ENCODE measurements at places on chromosomes 13 and 19. TPM values are rescaled to one million over a fixed set of nuclear protein-coding genes. Genes with fewer than 3 reads are reported as not detected.

- peaks cover 1% of the 10 kb centered on the region for H3K36me3 ChIP-seq
- H3K4me1 ChIP-seq, result no peaks in the 10 kb centered on the region
- no peak overlapping the region for H3K27ac ChIP-seq
- no peak overlapping the region for H3K4me3 ChIP-seq
- DNase-seq, result no peak
- no peaks in the 10 kb centered on the region for H3K27me3 ChIP-seq
Measured at GRCh38 chr19:49758292-49758691, 4.8 kb downstream of the TSKS start.

GRCh38 chr13:94761407-94761806, 49.1 kb upstream of the SOX21 start:
- no peak for DNase-seq
- no peaks in the 10 kb centered on the region for H3K36me3 ChIP-seq
- no peaks in the 10 kb centered on the region for H3K4me1 ChIP-seq
- H3K4me3 ChIP-seq, result no peak overlapping the region

- H3K36me3 ChIP-seq, result no peaks in the 10 kb centered on the region
- no peak overlapping the region for H3K4me3 ChIP-seq
- no peaks in the 10 kb centered on the region for H3K27me3 ChIP-seq
- peaks cover 18% of the 10 kb centered on the region for H3K4me1 ChIP-seq
- H3K27ac ChIP-seq, result no peak overlapping the region
- no peak for DNase-seq
Measured at GRCh38 chr13:43019811-43020210, 3.6 kb upstream of the DNAJC15 start.

GRCh38 chr19:6754653-6755463, 12.4 kb downstream of the SH2D3A start:
- no peak overlapping the region for H3K4me3 ChIP-seq
- peaks cover 6% of the 10 kb centered on the region for H3K36me3 ChIP-seq
- H3K27ac ChIP-seq, result no peak overlapping the region
- H3K4me1 ChIP-seq, result peaks cover 19% of the 10 kb centered on the region

DNA sequence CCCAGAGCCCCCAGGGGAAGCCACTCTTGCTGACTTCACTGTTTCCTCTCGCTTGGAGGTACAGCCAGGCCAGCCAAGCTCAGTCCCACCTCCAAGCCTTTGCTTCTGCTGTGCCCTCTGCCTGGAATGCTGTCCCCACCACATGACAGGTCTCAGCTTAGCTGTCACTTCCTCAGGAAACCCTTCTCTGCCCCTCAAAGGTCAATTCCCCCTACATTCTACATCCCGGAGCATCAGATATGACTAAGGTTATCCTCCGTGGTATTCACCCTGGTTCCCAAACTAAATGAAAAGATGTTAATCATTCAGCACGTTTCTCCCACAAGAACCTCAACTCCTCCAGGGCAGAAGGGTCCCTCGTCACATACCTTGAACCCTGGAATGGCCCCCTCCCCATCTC, 53.5 kb downstream of the PTPRS start:
- no peaks in the 10 kb centered on the region for H3K36me3 ChIP-seq
- no peak for DNase-seq
- no peak overlapping the region for H3K4me3 ChIP-seq

- no peaks in the 10 kb centered on the region for H3K36me3 ChIP-seq
- no peaks in the 10 kb centered on the region for H3K27me3 ChIP-seq
- H3K4me3 ChIP-seq, result no peak overlapping the region
- no peaks in the 10 kb centered on the region for H3K4me1 ChIP-seq
- no peak for DNase-seq
Measured at GRCh38 chr13:92829930-92830329, 396.7 kb upstream of the GPC6 start.

DNA sequence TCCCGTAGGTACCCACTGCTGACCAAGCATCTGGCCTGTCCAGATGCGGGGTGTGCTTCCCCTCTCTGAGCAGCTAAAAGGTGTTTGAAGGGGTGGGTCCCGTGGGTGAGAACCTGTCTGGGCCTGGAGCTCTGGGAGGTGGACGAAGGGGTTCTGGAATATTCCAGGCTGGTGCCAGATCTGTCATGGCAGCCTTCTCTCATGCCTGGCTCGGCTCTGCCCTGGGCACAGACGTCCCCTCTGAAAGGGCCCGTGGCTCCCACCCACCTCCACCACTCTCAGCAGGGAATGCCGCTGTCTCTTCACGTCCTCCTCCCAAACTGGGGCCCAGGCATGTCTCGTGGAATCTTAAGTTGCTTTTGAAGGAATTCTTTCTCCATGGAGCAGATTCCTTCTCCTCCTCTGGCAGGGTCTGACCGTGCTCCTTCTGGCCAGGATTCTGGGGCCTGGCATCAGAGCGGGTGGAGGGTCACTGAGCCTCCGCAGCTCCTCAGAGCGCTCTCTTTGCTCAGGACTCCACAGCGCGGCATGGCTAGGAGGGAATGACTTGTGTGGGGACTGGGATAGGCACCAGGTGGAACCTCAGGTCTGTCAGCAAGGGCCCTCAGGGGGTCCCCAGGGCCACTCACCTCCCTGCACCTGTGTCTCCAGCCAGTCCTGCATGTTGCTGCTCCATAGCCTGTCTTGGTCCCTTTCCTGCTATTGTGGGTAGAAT, 5.9 kb upstream of the MCF2L start:
- H3K4me3 ChIP-seq, result no peak overlapping the region
- H3K27me3 ChIP-seq, result no peaks in the 10 kb centered on the region
- H3K36me3 ChIP-seq, result no peaks in the 10 kb centered on the region
- no peak overlapping the region for H3K27ac ChIP-seq

GRCh38 chr19:35727053-35727955, 9.5 kb downstream of the KMT2B start:
- H3K4me3 ChIP-seq, result no peak overlapping the region
- DNase-seq, result no peak
- H3K27ac ChIP-seq, result no peak overlapping the region
- H3K4me1 ChIP-seq, result peaks cover 5% of the 10 kb centered on the region

DNA sequence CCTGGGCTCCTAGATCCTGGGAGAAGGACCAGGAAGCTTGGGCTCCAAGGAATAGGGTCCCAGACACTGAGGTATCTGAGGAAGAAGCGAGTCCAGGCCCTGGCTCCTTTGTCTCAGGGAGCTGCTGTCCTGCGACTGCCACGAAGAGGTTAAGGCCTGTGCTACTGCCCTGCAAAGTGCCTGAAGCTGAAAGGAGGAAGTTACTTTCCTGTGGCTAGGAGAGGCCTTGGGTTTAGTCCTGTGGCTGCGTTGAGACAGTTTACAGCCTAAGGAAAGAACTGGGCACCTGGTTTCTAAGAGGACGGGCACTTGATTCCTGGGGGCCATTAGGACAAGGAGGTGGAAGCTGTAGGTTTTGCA, 2.8 kb downstream of the MYADM start:
- H3K27me3 ChIP-seq, result no peaks in the 10 kb centered on the region
- peak overlapping the region; percentile 67 for H3K27ac ChIP-seq
- peaks cover 13% of the 10 kb centered on the region for H3K36me3 ChIP-seq
- DNase-seq, result no peak
- H3K4me3 ChIP-seq, result peak overlapping the region; percentile 71

DNA sequence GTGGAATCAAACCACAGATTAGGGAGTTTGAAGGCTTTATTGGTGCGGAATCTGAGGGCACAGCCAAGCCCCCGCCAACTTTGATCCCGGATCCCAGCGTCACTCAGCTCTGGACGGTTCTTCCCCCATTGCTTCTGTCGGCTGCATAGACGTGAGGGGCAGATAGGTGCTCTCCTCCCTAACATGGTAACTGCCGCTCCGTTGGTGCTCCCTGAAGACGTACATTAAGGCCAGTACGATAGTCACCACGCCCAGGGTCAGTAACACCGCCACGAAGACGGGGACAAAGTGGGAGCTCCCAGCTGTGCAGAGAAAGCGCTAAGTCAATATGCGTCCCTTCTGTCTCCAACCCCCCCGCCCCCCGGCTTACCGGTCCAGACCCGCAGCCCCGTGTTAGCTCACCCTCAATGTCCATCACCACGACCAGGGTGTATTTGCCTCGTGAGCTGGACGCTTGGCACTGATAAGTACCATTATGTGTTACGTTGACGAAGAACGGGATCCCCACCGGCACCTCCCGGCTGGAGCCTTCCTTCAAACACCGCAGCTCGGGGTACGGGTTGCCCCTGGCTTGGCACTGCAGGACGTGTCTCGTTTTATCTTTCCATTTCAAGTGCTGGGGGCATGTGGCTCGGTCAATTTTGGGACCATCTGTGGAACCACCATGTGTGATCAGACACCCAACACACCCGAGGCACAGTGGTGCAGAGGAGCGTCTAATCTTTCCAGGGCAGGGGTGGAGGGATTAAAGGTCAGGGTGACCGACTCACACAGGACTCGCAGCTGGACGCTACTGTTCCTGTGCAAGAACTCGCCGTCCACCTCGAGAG, 644 bp upstream of the RAVER1 start:
- H3K4me1 ChIP-seq, result peaks cover 55% of the 10 kb centered on the region
- no peak for DNase-seq
- H3K27ac ChIP-seq, result peak overlapping the region; percentile 95
- H3K27me3 ChIP-seq, result no peaks in the 10 kb centered on the region

Gene GRIK5
- total RNA-seq, result 3.8 TPM

Gene LILRA6
- not detected for total RNA-seq

Gene PIN1
- total RNA-seq, result 78.0 TPM
